Endothelial cell (in vitro differentiated cells): ENCODE measurements at places on chromosomes 2 and 18. TPM values are rescaled to one million over a fixed set of nuclear protein-coding genes. Genes with fewer than 3 reads are reported as not detected.

The C2orf78 gene
- not detected for total RNA-seq

The L3MBTL4 gene
- 0.56 TPM for total RNA-seq

The HOXD1 gene
- total RNA-seq = 3.8 TPM

The CRYGB gene
- not detected for total RNA-seq
